ENCODE measurements at places on chromosomes 5 and 9. TPM values are rescaled to one million over a fixed set of nuclear protein-coding genes. Genes with fewer than 3 reads are reported as not detected.

The AK8 gene
- total RNA-seq: not detected

The TMC1 gene
- not detected for total RNA-seq

The EGFLAM gene
- not detected for total RNA-seq

The PTCD2 gene
- total RNA-seq: 8.0 TPM

The FBLL1 gene
- 0.28 TPM for total RNA-seq

The PCDHA8 gene
- total RNA-seq: not detected

The WNK2 gene
- not detected for total RNA-seq

The MSX2 gene
- not detected for total RNA-seq

The RGP1 gene
- total RNA-seq: 19.6 TPM

The LRRTM2 gene
- total RNA-seq: 0.73 TPM

The FUT7 gene
- total RNA-seq: 10.0 TPM

The CWC27 gene
- 32.6 TPM for total RNA-seq

The MOCS2 gene
- 14.7 TPM for total RNA-seq

The SLC36A2 gene
- not detected for total RNA-seq

The BNC2 gene
- 1.0 TPM for total RNA-seq

The NR5A1 gene
- not detected for total RNA-seq

The FRMD3 gene
- total RNA-seq: 0.43 TPM

The ANXA1 gene
- 26.4 TPM for total RNA-seq

The SOX30 gene
- not detected for total RNA-seq

The SV2C gene
- total RNA-seq: not detected

The ALDH1A1 gene
- not detected for total RNA-seq

The CER1 gene
- total RNA-seq: not detected

The ZCCHC7 gene
- 25.7 TPM for total RNA-seq

The HAPLN1 gene
- total RNA-seq: not detected

Data from natural killer cell treated with Interleukin-12 subunit alpha and Interleukin-12 subunit beta and Interleukin-15 and Interleukin-18, amount 100 ng/mL, for 72 hours (primary cell).